Activated naive CD8-positive, alpha-beta T cell treated with anti-CD3 and anti-CD28 coated beads for 36 hours (primary cell): ENCODE measurements at places on chromosomes 7 and 10.

DNA sequence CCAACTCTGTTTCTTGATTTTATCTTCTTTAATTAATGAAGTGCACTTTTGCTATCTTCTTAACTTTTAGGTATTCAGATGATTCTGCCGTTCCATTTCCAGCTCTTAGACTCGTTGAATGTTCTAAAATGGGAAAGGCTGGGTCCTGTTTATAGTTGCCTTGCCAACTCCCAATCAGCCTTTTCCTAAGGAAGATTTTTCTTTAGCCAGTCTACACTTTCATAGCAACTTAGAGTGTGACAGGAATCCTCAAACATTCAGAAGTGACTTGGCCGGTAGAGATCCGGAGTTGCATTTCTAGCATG lies 23.0 kb upstream of the TRIL start:
- DNase-seq: no peak
- no peak overlapping the region for H3K4me3 ChIP-seq
- H3K4me1 ChIP-seq: no peaks in the 10 kb centered on the region
- H3K27ac ChIP-seq: no peak overlapping the region
- H3K27me3 ChIP-seq: peaks cover 25% of the 10 kb centered on the region
- no peaks in the 10 kb centered on the region for H3K36me3 ChIP-seq

GRCh38 chr7:155574556-155575290 lies 28.4 kb upstream of the CNPY1 start:
- H3K36me3 ChIP-seq: no peaks in the 10 kb centered on the region
- H3K4me1 ChIP-seq: peaks cover 2% of the 10 kb centered on the region
- no peak overlapping the region for H3K27ac ChIP-seq

GRCh38 chr7:137798073-137798763 lies 48.6 kb downstream of the DGKI start:
- no peaks in the 10 kb centered on the region for H3K36me3 ChIP-seq
- no peak overlapping the region for H3K4me3 ChIP-seq
- no peak overlapping the region for H3K27ac ChIP-seq
- peaks cover 14% of the 10 kb centered on the region for H3K27me3 ChIP-seq

- no peaks in the 10 kb centered on the region for H3K27me3 ChIP-seq
- DNase-seq: no peak
- H3K36me3 ChIP-seq: no peaks in the 10 kb centered on the region
- H3K27ac ChIP-seq: no peak overlapping the region
- no peak overlapping the region for H3K4me3 ChIP-seq
Measured at GRCh38 chr10:29957907-29958331, 101.5 kb downstream of the JCAD start.

GRCh38 chr10:351770-352334 lies 216.6 kb downstream of the ZMYND11 start:
- H3K4me3 ChIP-seq: no peak overlapping the region
- peak; percentile 31 for DNase-seq
- H3K27ac ChIP-seq: peak overlapping the region; percentile 60
- H3K27me3 ChIP-seq: no peaks in the 10 kb centered on the region

DNA sequence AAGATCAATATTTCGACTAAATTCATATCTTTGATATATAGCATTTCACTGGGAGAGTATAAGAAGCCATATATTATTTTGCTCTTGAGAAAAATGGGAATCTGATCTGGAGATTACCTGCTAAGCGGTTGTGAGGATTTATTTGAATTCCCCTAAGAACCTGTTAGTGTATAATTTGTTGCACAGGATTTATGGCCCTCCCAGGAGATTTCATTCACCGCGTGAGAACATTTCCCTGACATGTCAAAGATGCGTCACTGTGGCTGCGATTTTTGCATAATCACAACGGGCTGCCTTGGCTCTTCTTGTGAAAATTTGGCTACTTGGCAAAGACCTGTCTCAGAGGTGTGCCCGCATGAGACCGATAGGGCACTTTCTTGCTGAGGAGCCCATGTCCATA lies 184.7 kb upstream of the PFKP start:
- H3K27ac ChIP-seq: no peak overlapping the region
- H3K36me3 ChIP-seq: no peaks in the 10 kb centered on the region
- H3K27me3 ChIP-seq: peaks cover 5% of the 10 kb centered on the region
- H3K4me1 ChIP-seq: no peaks in the 10 kb centered on the region
- DNase-seq: no peak

GRCh38 chr7:1917221-1918062 lies 247.4 kb downstream of the ELFN1 start:
- H3K27me3 ChIP-seq: no peaks in the 10 kb centered on the region
- no peak overlapping the region for H3K4me3 ChIP-seq
- H3K27ac ChIP-seq: no peak overlapping the region
- DNase-seq: no peak
- peaks cover 1% of the 10 kb centered on the region for H3K36me3 ChIP-seq

DNA sequence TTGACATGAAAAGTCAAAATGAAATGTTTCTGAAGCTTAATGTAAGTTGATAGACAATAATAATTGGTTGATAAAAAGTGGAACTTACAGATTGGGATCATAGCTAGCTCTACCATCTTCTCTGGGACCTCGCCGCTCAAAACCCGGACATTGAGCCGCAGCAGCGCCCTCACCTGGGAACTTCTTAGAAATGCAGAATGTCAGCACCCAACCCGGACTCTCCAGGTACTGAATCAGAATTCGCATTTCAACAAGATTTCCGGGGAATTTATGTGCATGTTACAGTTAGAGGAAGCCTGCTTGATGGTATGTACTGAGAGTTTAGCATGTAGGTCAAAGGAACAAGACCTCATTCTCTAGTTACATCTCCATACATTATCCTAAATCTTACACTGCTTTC lies 36.7 kb upstream of the ABLIM1 start:
- H3K27me3 ChIP-seq: peaks cover 4% of the 10 kb centered on the region
- H3K27ac ChIP-seq: no peak overlapping the region
- H3K4me1 ChIP-seq: peaks cover 8% of the 10 kb centered on the region
- DNase-seq: peak; percentile 28

- no peaks in the 10 kb centered on the region for H3K27me3 ChIP-seq
- H3K4me3 ChIP-seq: no peak overlapping the region
- peaks cover 17% of the 10 kb centered on the region for H3K4me1 ChIP-seq
- no peak for DNase-seq
Measured at GRCh38 chr10:89221919-89222318, 14.8 kb upstream of the CH25H start.

DNA sequence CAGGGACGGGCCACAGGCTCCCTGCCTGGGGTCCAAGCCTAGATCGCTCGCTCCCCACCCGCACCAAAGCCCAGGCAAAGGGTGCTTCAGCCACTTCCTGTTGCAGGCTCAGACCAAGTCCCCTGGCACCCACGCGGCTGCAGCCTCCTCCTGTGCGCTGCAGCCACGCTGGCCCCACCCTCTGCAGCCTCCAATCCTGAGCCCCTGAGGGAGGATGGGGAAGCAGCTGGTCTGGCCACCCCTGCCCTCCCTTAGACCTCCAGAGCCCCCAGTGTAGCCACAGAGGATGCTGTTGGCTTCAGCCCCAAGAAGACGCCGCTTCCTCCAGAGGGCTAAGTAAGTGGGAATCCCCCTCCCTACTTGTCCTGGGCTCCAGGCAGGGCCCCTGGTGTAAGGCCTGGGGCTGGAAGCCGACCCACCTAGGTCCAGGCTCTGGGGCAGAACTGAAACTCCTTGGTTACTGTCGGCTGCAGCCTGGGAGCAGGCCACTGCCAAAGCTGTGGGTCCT lies 9.4 kb downstream of the LIMK1 start:
- H3K36me3 ChIP-seq: peaks cover 18% of the 10 kb centered on the region
- no peak for DNase-seq
- no peak overlapping the region for H3K4me3 ChIP-seq
- peak overlapping the region; percentile 89 for H3K27ac ChIP-seq
- peaks cover 25% of the 10 kb centered on the region for H3K4me1 ChIP-seq
- no peaks in the 10 kb centered on the region for H3K27me3 ChIP-seq

GRCh38 chr10:112536663-112537062 lies 89.6 kb downstream of the VTI1A start:
- no peak overlapping the region for H3K4me3 ChIP-seq
- peaks cover 34% of the 10 kb centered on the region for H3K36me3 ChIP-seq
- no peak overlapping the region for H3K27ac ChIP-seq
- H3K27me3 ChIP-seq: no peaks in the 10 kb centered on the region

DNA sequence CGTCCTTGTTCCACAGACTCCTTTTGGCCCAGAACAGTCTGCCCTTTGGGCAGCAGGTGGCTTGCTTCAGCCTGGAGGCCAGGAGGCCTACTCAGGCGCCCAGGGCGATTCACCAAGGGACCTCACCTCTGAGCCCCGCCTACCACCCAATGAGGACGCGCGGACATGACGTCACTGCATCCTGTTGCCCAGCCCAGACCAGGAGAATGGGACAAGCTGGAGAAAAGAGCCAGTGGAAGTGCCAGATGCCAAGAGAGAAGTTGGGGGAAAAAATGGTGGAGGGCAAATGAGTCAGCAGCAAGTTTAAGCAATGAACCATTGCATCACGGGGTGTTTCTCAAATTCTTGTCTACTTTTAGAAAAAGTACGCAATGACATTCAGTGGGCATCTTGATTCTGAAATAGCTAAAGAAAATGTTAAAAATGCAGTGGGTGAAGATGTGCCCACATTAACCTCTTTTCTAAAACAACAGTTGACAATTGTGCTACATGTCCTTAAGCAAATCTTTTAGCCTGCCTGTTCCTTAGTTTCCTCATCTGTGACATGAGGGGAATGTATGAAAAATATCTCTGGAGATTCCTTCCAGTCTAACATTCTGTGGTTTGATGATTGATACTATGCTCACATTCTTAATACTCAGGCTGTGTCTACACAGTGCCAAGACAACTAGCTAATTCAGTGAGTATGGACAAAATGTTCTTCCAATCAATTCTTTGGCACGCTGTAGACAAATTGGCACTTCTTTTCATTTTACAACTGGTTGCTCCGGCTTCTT lies 23.9 kb upstream of the LEP start:
- no peak overlapping the region for H3K4me3 ChIP-seq
- no peak for DNase-seq
- H3K4me1 ChIP-seq: no peaks in the 10 kb centered on the region
- H3K27me3 ChIP-seq: no peaks in the 10 kb centered on the region

GRCh38 chr10:85671530-85671929 lies 695.1 kb downstream of the GRID1 start:
- H3K27me3 ChIP-seq: no peaks in the 10 kb centered on the region
- H3K36me3 ChIP-seq: no peaks in the 10 kb centered on the region
- no peak overlapping the region for H3K27ac ChIP-seq
- H3K4me1 ChIP-seq: no peaks in the 10 kb centered on the region
- no peak overlapping the region for H3K4me3 ChIP-seq
- no peak for DNase-seq

GRCh38 chr10:26448706-26449435 lies 10.7 kb downstream of the APBB1IP start:
- peak overlapping the region; percentile 90 for H3K27ac ChIP-seq
- H3K4me1 ChIP-seq: peaks cover 81% of the 10 kb centered on the region
- no peaks in the 10 kb centered on the region for H3K27me3 ChIP-seq
- DNase-seq: peak; percentile 77
- H3K4me3 ChIP-seq: peak overlapping the region; percentile 54
- H3K36me3 ChIP-seq: peaks cover 73% of the 10 kb centered on the region

GRCh38 chr10:22945934-22946673 lies 18.3 kb downstream of the ARMC3 start:
- peaks cover 19% of the 10 kb centered on the region for H3K36me3 ChIP-seq
- peaks cover 10% of the 10 kb centered on the region for H3K4me1 ChIP-seq
- no peaks in the 10 kb centered on the region for H3K27me3 ChIP-seq
- DNase-seq: no peak
- H3K4me3 ChIP-seq: no peak overlapping the region

GRCh38 chr10:22856444-22857074 lies 71.3 kb upstream of the ARMC3 start:
- H3K27ac ChIP-seq: no peak overlapping the region
- H3K27me3 ChIP-seq: no peaks in the 10 kb centered on the region
- no peak overlapping the region for H3K4me3 ChIP-seq
- DNase-seq: no peak
- H3K36me3 ChIP-seq: no peaks in the 10 kb centered on the region

- H3K36me3 ChIP-seq: no peaks in the 10 kb centered on the region
- no peak overlapping the region for H3K27ac ChIP-seq
- H3K27me3 ChIP-seq: peaks cover 54% of the 10 kb centered on the region
- no peak for DNase-seq
- no peak overlapping the region for H3K4me3 ChIP-seq
- H3K4me1 ChIP-seq: peaks cover 13% of the 10 kb centered on the region
Measured at GRCh38 chr10:132943791-132944404, 1.5 kb upstream of the CFAP46 start.

DNA sequence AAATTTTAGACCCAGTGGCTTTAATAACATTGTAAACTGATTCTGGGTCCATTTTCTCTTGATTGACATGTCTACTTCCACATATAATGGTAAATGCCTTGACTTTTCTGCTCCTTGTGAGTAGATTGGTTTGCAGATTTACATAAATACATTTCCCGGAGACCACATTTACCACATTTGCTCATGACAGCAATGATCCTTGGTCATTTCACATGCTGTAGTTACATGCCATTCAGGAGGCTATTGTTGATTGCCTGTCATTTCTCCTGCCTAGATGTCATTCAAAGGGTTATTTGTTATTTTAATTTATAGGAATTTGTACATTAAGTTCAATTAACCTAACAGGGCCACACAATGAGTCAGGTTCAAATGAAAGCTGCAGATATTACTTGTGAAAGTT lies 280.5 kb downstream of the CNTNAP2 start:
- no peak overlapping the region for H3K4me3 ChIP-seq
- no peaks in the 10 kb centered on the region for H3K36me3 ChIP-seq
- no peaks in the 10 kb centered on the region for H3K27me3 ChIP-seq
- no peaks in the 10 kb centered on the region for H3K4me1 ChIP-seq
- no peak for DNase-seq

DNA sequence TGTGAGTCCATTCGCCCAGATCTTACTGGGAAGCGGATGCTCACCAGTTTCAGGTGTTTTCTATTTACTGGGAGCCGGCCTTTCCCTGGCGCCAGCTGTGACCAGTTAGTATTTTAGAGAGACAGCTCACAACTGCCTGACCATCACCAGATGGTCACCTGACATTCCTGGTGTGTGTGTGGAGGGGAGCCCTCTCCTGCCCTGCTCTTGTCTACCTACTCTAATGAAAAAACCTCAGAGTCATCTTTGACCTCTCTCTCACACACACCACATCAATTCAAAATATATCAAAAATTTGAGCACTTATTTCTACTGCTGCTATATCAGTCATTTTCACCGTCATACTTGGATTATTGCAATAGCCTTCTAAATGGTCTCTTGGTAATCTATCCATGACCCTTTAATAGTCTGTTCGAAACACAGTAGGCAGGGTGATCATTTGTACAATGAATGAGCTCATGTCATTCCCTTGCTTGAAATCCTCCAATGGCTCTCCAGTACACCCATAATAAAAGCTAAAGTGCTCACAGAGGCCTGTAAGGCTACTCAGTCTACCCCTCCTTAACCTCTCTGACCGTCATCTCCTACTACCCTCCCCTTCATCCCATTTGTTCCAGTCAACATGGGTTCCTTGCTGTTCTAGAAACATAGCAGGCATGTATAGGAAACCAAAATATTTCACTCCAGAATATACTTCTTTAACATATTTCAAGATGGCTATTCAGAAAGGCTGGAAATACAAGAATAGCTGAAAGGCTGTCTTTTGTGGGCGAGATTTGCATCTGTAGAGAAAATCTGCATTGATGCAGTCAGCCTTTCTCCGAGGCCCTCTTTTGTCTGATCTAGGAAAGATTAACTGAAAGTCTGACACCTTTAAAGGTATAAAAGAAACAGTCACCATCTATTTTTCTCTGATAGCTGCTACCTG lies 17.5 kb upstream of the NT5C3A start:
- H3K4me3 ChIP-seq: no peak overlapping the region
- no peaks in the 10 kb centered on the region for H3K36me3 ChIP-seq
- no peak for DNase-seq
- H3K27ac ChIP-seq: no peak overlapping the region
